B cell (primary cell): ENCODE measurements at places on chromosomes 1 and 21.

DNA sequence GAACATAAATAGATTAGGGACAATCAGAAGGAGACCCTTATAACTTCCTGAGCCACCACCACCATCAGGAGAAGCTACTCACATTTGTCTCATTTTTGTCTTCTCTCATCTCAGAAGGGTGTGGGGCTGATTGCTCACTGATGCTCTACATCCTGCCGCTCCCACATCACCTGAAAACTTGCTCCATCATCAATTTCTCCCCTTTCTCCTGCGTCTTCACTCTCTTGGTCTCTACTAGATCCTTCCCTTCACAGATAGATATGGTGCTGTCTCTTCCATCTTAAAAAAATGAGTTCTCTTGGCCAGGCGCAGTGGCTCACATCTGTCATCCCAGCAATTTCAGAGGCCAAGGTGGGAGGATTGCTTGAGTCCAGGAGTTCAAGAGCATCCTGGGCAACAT lies 38.4 kb downstream of the C1orf216 start:
- H3K27ac ChIP-seq: no peak overlapping the region
- H3K27me3 ChIP-seq: no peaks in the 10 kb centered on the region
- no peak for DNase-seq
- no peak overlapping the region for H3K4me3 ChIP-seq
- no peaks in the 10 kb centered on the region for H3K4me1 ChIP-seq
- H3K36me3 ChIP-seq: no peaks in the 10 kb centered on the region

DNA sequence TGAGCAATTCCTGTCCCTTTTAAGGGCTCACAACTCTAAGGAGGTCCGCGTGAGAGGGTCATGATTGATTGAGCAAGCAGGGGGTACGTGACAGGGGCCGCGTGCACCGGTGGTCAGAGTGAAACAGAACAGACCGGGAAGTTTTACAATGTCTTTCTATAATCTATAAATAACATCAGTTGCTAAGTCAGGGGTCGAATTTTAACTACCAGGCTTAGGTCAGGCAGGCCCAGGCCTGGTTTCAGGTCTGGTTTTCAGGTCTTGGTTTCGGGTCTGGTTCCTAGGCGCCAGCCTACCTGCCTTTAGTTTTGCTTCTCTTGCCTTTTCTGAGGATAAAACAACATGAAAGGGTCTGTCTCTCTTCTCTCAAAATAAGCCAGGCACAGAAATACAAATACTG lies 476.0 kb upstream of the CAMK1G start:
- no peaks in the 10 kb centered on the region for H3K27me3 ChIP-seq
- H3K27ac ChIP-seq: no peak overlapping the region
- no peak overlapping the region for H3K4me3 ChIP-seq
- DNase-seq: no peak

GRCh38 chr1:223199094-223199647 lies 56.1 kb upstream of the TLR5 start:
- no peaks in the 10 kb centered on the region for H3K36me3 ChIP-seq
- no peak overlapping the region for H3K27ac ChIP-seq
- no peaks in the 10 kb centered on the region for H3K4me1 ChIP-seq
- H3K27me3 ChIP-seq: no peaks in the 10 kb centered on the region

- no peaks in the 10 kb centered on the region for H3K4me1 ChIP-seq
- H3K36me3 ChIP-seq: no peaks in the 10 kb centered on the region
- no peak overlapping the region for H3K27ac ChIP-seq
- no peak overlapping the region for H3K4me3 ChIP-seq
- no peak for DNase-seq
Measured at GRCh38 chr1:22738522-22738921, 27.9 kb downstream of the EPHB2 start.

- no peak overlapping the region for H3K4me3 ChIP-seq
- no peaks in the 10 kb centered on the region for H3K27me3 ChIP-seq
- H3K36me3 ChIP-seq: no peaks in the 10 kb centered on the region
- H3K4me1 ChIP-seq: no peaks in the 10 kb centered on the region
- DNase-seq: no peak
- no peak overlapping the region for H3K27ac ChIP-seq
Measured at GRCh38 chr1:4694492-4694891, 40.1 kb downstream of the AJAP1 start.

GRCh38 chr1:14636897-14637632 lies 38.6 kb downstream of the KAZN start:
- H3K27ac ChIP-seq: no peak overlapping the region
- H3K36me3 ChIP-seq: no peaks in the 10 kb centered on the region
- H3K27me3 ChIP-seq: no peaks in the 10 kb centered on the region
- no peaks in the 10 kb centered on the region for H3K4me1 ChIP-seq
